ENCODE measurements at places on chromosomes 5 and 9.

- DNase-seq = no peak
Measured at GRCh38 chr5:87541033-87541432, 128.3 kb upstream of the CCNH start.

DNA sequence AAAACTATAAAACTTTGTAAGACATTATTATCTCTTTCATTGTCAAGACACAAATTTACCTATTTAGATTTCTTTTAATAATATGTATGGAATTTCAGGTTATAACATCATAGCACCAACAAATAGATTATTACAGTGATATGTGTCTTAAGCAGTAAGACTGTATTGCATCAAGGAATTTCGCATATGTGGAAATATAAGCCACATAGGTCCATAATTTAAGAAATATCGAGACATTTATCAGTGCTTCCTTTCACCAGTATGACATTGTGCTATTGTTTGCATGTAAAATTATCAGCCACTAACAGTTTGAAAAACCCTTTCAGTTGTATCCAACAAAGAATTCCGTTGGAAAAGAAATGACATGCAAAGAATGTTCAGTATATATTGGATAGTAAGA is 186.7 kb upstream of the RASA1 start:
- no peak for DNase-seq

- no peak for DNase-seq
Measured at GRCh38 chr9:130609163-130609562, 29.8 kb downstream of the FUBP3 start.

DNA sequence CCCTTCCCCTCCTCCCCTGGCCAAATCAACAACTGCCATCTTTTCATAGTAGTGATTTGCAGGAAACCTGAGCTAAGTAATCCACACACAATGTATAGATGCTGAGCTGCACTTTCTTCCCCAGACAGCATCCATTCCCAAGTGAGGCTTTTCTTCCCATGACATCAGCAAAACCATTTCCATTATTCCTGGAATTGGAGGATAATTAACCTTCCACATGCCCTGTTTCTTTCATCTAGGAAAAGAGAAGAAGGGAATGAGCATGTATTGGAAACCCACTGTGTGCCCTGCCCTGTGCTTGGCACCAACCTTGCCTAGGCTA is 268.0 kb downstream of the ZSWIM6 start:
- no peak for DNase-seq

- DNase-seq = no peak
Measured at GRCh38 chr9:133780404-133780945, 42.3 kb upstream of the SARDH start.

DNA sequence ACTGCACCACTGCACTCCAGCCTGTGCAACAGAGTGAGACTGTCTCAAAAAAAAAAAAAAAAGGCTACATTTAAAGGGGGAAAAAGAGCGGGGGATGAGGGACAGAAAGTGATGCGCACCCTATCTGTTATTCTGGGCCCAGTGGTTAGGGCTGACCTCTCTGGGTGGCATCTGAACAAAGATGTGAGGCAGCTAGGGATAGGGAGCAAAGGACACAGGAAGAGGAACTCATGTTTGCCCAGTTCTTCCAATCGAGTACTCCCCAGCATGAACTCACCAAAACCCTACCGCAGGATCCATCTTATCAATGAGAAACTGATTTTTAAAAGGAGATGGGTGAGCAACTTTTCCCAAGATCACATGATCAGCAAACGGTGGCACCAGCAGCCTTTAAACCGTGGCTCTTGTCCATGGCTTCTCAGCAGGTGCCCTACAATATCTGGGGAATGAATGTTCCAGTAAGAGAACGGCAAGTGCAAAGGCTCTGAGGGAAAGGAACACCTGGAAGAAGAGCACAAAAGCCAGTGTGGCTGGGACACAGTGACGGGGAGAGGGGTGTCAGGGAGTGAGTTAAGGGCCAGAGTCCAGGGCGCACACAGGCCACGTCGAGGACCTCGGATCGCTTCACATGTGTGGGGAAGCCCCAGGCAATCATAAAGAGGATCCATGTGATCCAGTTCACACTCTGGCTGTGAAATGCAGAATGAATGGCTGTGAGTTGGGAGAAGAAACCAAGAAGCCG is 22.0 kb downstream of the RAPGEF1 start:
- DNase-seq = no peak
